Myocyte (in vitro differentiated cells): ENCODE measurements at places on chromosomes 5 and 9.
A peak's percentile ranks its signal among the peaks of the same experiment; 100 is the strongest.

- DNase-seq, result peak; percentile 61
Measured at GRCh38 chr5:142316051-142316450, 8.8 kb downstream of the SPRY4 start.

DNA sequence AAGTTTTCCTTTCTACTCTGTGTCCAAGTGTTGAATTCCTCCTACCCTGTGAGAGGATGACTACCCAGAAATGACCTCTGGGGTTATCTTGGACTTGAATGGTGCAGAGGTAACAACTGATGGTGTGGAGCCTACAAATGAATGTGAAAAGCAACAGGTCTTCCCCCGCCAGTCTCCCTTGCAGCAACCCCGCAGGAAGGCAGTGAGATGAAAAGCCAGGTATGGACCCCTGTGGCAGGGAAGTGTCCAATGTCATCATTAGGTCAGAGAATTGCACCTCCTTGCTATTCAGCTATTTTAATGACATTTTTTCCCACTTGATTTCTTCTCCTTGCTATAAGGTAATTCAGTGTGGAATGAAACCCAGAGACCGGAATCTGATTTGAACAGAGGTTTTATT lies 58.5 kb downstream of the MAT2B start:
- DNase-seq, result no peak

DNA sequence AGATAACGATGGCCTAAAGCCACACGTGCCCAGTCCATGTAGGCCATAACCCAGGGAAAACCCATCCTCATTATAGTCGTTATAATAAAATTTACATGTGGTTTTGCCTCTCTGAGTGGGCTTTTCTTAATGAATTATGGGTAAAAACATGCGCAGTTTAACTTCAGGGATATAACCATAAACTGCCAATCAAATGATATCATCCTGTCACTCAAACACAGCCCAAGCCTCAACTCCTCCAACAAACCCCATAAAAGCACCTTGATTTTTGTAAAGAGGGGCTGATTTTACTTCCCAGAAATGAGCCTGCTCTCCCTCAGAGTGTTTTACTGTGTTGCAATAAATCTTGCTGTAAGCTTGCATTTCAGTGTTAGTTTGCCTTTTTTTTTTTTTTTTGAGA lies 15.8 kb upstream of the SETX start:
- no peak for DNase-seq

DNA sequence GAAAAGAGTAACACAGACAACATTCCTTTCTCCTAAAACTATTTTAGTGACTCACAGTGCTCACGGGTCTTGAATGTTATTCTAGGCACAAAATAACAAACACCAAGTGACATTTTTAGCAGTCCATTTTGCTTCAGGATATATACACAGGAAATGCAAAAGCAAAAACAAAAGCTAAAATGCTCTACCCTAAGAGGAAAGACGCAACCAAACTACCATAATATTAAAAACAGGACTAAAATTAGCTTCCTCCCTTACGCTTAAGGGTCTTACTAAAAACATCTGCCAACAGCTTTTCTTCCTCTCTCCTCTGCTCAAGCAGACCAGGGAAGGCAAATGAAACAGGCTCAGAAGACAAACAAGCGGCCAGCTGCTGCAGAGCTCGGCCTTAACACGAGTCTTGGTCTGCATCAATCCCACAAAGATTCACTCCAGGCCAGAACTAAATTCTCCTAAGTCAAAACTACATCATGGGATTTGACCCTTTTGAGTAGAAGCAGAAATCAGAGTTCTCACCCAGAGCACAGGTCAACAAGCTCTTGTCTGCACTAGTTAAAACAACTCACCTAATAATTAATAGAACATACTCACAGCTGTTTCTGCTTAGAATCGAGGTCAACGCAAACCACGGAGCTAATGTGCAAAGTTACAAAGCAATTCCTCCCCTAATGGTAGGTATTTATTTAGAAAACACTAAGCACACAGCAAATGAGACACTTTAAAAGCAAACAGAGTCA lies 62.3 kb downstream of the RAPGEF1 start:
- DNase-seq, result peak; percentile 80

GRCh38 chr9:106862821-106863720 lies at the start of gene ZNF462:
Gene ZNF462, plus strand, starts transcription at chr9:106863166. Its CDS starts 60,218 bp downstream, at chr9:106923384.
- peak; percentile 90 for DNase-seq
